Progenitor cell of endocrine pancreas (in vitro differentiated cells): ENCODE measurements at places on chromosomes 16 and 17. TPM values are rescaled to one million over a fixed set of nuclear protein-coding genes. Genes with fewer than 3 reads are reported as not detected.

DPEP1 gene
- 29.6 and 36.3 TPM in 2 replicates for total RNA-seq

DNA sequence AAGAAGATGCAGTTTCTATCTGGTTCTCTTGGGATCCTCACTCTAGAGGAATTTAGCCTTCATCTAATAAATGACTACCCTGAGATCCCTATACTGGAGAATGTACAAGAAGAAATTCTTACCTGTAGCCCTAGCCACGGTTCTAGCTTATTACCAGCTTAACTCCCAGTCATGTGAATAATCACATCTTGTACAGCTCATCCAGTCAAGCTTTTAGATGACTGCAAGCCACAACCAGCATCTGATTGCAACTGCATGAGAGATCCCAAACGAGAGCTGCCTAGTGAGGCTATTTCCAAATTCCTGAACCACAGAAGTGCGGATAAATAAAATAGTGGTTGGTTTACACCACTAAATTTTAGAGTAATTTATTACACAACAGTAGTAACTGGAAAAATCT, 196.0 kb upstream of the CPHXL start:
- no peaks in the 10 kb centered on the region for H3K27me3 ChIP-seq
- no peak overlapping the region for H3K27ac ChIP-seq
- H3K36me3 ChIP-seq = no peaks in the 10 kb centered on the region
- no peak for DNase-seq

DNA sequence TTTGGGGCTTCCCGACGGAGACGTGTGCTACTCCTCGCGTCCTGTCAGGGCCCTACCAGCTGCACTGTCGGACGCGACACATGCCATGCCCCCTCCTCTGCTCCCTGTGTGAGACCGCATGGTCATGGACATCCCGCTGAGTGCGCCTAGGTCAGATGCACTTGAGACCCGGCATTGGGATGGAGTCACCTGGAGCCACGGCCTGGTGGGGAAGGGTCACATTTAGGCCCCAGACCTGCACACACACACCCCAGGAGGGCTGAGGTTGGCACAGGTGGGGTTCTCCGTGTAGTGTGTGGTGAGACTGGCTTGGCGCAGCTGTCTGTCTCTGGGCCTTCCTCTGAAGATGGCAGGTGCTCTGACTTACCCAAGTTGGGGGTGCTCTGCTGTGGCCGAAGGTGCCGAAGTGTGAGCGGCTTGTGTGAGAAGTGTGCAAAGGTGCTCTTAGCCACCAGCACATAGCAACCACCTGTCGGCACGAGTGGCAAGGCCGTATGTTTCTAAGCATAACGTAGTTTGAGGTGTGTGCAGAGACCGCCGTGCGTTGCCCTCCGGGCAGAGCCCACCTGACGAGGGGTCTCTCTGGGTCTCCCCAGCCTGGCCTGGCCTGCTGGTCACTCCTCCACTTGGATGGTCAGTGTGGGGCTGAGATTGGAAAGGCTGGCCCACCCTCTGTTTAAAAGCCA, 108.6 kb downstream of the BANP start:
- H3K36me3 ChIP-seq = peaks cover 8% of the 10 kb centered on the region
- H3K27ac ChIP-seq = no peak overlapping the region
- no peak overlapping the region for H3K4me3 ChIP-seq
- H3K4me1 ChIP-seq = no peaks in the 10 kb centered on the region
- no peak for DNase-seq

GRCh38 chr16:68356249-68356918, 45.6 kb downstream of the PRMT7 start:
- no peaks in the 10 kb centered on the region for H3K27me3 ChIP-seq
- H3K36me3 ChIP-seq = peaks cover 3% of the 10 kb centered on the region
- no peak overlapping the region for H3K4me3 ChIP-seq
- peaks cover 5% of the 10 kb centered on the region for H3K4me1 ChIP-seq

GRCh38 chr16:21611556-21612384, 12.4 kb downstream of the METTL9 start:
- peaks cover 6% of the 10 kb centered on the region for H3K36me3 ChIP-seq
- H3K27me3 ChIP-seq = no peaks in the 10 kb centered on the region
- no peak overlapping the region for H3K4me3 ChIP-seq
- H3K4me1 ChIP-seq = peaks cover 34% of the 10 kb centered on the region

GRCh38 chr17:9644910-9645751, at the start of gene USP43:
Gene USP43 (plus strand): TSS chr17:9645517. CDS start chr17:9645633, 116 bp downstream.
- H3K36me3 ChIP-seq = no peaks in the 10 kb centered on the region
- no peaks in the 10 kb centered on the region for H3K27me3 ChIP-seq
- H3K27ac ChIP-seq = peak within 1 kb of the TSS; percentile 99
- H3K4me3 ChIP-seq = peak within 1 kb of the TSS; percentile 95

DNA sequence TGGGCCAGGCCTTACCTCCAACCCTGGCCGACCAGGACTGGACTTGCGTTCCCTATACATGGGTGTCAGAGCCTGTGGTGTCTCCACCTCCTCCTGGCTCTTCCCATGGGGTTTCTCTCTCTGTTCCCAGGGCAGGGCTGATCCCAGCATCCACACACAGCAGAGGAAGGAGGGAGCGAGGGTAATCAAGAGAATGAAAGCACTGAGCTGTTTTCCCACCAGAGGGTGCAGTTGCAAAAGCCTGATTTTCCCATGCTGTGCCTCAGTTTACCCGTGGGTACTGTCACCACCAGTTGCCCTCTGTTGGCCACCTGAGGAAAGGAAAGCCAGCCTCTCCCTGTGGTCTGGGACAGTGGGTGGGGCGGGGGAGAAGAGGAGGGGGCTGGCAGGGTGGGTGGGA, 249.7 kb upstream of the GSE1 start:
- H3K27me3 ChIP-seq = peaks cover 11% of the 10 kb centered on the region
- DNase-seq = no peak
- H3K4me3 ChIP-seq = no peak overlapping the region
- no peaks in the 10 kb centered on the region for H3K36me3 ChIP-seq
- peaks cover 13% of the 10 kb centered on the region for H3K4me1 ChIP-seq
- no peak overlapping the region for H3K27ac ChIP-seq
